ENCODE measurements at places on chromosomes 2 and 18.

DNA sequence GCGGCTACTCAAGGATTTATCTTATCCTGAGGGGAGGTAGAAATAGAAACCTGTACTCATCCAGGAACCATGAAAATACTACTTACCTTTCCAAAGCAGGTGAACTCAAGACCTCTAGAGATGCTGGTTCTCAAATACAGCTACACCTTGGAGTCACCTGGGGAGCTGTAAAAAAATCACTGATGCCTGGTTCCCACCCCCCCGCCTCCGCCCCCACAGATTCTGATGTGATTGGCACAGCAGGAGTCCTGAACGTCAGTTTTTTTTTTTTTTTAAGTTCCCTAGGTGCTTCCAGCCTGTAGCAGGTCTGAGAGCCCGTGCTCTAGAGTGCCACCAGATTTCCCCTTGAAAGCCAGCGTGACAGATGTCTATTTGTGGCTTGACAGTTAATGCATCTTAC lies 113.6 kb downstream of the MRO start:
- DNase-seq = no peak

- DNase-seq = no peak
Measured at GRCh38 chr18:58646334-58646862, 17.5 kb upstream of the ALPK2 start.

- DNase-seq = no peak
Measured at GRCh38 chr18:46686186-46686585, 29.2 kb upstream of the LOXHD1 start.

GRCh38 chr2:187842315-187842714 lies 288.1 kb upstream of the TFPI start:
- DNase-seq = no peak

GRCh38 chr2:4553241-4553640 lies 849.9 kb downstream of the DCDC2C start:
- no peak for DNase-seq

GRCh38 chr2:118168615-118169014 lies 80.3 kb downstream of the INSIG2 start:
- DNase-seq = no peak

Measured in stimulated activated CD8-positive, alpha-beta memory T cell treated with anti-CD3 and anti-CD28 coated beads, Interleukin-7, amount 100 ng/mL, for 48 hours (primary cell).